ENCODE measurements at places on chromosomes 3 and 15. TPM values are rescaled to one million over a fixed set of nuclear protein-coding genes. Genes with fewer than 3 reads are reported as not detected.

Gene SATB1
- total RNA-seq = 7.4 TPM

DNA sequence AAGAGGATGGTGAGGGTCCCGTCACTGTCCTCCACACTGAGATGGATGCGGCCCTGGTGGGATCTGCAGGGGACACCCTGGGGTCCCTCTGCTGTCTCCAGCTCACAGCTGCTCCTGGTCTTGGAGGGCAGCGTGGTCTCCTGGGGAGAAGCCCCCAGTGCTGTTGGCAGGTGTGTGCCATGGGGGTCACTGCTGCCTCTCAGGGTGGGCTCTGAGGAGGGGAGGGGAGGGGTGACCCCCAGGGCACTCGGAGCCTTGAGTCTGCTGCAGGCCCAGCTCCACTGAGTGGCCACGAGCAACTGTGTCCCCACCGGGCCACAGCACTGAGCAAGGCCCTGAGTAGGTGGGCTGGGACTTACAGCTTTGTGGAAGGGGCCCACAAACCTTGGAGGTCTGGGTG is 34.7 kb downstream of the KLHL25 start:
- DNase-seq = no peak

Gene HOMER2
- total RNA-seq = 3.0 TPM

Gene ADIPOQ
- total RNA-seq = not detected

Gene SNTN
- 1.8 TPM for total RNA-seq

- DNase-seq = peak; percentile 49
Observed at GRCh38 chr3:197555281-197556261, at the start of gene BDH1. BDH1 (minus strand) TSS chr3:197555968; CDS start chr3:197546443, 9,525 bp downstream.

- no peak for DNase-seq
Observed at GRCh38 chr3:112776000-112776399, 70.7 kb downstream of the CD200R1L start.

Gene TF
- 1.5 TPM for total RNA-seq

Gene HDAC11
- total RNA-seq = 17.9 TPM

GRCh38 chr3:61531528-61531927 is 29.8 kb upstream of the PTPRG start:
- no peak for DNase-seq

Gene FOXL2
- total RNA-seq = 35.4 TPM

Gene CCR3
- total RNA-seq = not detected

- no peak for DNase-seq
Observed at GRCh38 chr3:56858331-56858730, 56.6 kb upstream of the ARHGEF3 start.

Gene B3GNT5
- 7.6 TPM for total RNA-seq

Gene ZNF502
- 6.1 TPM for total RNA-seq

Gene ERICH6
- total RNA-seq = 1.3 TPM

Gene HYAL1
- 3.5 TPM for total RNA-seq

- no peak for DNase-seq
Observed at GRCh38 chr15:51199541-51199940, 104.8 kb upstream of the TNFAIP8L3 start.

- DNase-seq = no peak
Observed at GRCh38 chr3:46719735-46720271, 2.1 kb upstream of the PRSS50 start.

DNA sequence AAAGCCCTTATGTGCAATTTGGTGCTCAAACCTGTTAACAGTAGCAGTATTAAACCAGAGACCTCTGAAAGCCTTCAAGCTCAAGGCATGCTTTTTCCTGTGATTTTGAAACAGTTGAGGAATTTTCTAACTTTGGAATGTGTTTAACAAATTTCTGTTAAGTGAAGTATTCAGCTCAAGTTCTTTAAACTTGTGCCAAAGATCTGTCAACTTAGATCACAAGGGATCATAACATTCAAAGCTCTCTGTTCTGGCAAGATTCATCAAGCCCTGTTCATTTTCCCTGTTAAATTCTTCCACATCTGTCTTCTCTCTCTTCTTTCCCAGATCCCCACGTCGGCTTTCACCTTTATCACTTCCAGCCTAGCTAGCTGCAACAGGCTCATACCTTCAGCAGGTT is 28.8 kb upstream of the RYK start:
- DNase-seq = no peak

Gene SERINC4
- total RNA-seq = not detected

DNA sequence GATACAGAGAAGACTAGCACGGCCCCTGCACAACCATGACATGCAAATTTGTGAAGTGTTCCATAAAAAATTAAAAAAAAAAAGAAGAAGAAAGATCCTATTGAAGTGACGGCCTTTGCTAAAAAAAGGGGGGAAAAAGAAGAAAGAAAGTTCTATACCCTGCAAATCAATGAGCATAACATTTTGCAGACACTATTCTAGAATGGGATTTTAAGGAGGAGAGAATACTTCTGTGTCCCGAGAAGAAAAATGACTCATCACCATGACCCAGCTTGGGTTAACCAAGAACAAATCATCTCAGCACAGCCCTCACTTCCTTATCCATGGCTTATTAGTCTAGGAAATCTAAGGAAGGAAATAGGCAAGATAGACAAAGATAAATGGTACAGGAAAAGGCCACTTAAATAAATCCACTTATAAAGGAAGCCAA is 7.4 kb upstream of the SH3BP5 start:
- DNase-seq = no peak

- no peak for DNase-seq
Observed at GRCh38 chr3:42694366-42694765, 8.2 kb downstream of the HHATL start.

Gene SLC15A2
- total RNA-seq = 0.61 TPM

- DNase-seq = no peak
Observed at GRCh38 chr3:129576514-129577352, 29.7 kb downstream of the PLXND1 start.

DNA sequence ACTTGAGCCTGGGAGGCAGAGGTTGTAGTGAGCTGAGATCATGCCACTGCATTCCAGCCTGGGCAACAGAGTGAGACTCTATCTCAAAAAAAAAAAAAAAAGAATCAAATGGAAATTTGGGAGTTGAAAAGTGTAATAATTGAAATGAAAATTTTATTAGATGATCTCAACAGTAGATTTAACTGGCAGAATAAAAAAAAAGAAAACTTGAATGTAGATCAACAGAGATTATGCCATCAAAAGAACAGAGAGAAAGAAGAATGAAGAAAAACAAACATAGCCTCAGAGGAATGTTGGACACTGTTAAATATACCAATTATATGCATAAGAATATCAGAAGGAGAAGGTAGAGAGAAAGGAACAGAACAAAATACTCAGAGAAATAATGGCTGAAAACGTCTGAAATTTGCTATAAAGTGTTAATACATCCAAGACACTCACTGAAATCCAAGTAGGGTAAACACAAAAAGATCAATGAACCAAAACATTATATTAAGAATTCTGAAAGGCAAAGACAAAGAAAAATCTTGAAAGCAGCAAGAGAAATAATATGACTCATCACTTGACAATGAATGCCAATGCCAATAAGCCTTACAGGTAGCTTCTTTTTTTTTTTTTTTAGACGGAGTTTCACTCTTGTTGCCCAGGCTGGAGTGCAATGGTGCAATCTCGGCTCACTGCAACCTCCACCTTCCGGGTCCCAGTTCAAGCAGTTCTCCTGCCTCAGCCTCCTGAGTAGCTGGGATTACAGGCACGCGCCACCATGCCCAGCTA is 14.6 kb upstream of the ELP6 start:
- DNase-seq = no peak

DNA sequence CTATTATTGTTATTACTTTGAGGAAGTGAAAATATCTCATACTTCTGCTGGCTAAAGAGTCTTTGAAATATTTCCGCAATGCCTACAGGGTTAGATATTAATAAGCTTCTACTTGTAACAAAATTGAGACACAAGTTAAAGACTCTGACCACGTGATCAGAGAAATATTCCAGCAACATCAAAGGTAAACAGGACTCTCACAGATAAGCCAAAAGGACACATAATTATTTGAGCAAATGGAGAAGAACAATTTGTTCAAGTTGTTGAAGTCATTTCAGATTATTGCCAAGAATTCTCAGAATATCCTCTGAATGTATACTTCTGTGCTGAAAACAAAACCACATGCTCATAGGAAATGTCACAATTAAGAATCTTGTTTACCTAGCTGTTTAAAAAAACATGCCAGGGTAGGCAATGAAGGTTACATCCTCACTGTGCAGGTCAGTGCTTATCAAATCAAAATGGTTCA is 225.8 kb upstream of the ALCAM start:
- no peak for DNase-seq

GRCh38 chr3:89252016-89252415 is 144.6 kb downstream of the EPHA3 start:
- no peak for DNase-seq

Gene RPL29
- 2,271 TPM for total RNA-seq

Gene PTPN9
- 31.0 TPM for total RNA-seq

Gene PIF1
- 1.4 TPM for total RNA-seq

Gene TRIM71
- not detected for total RNA-seq

DNA sequence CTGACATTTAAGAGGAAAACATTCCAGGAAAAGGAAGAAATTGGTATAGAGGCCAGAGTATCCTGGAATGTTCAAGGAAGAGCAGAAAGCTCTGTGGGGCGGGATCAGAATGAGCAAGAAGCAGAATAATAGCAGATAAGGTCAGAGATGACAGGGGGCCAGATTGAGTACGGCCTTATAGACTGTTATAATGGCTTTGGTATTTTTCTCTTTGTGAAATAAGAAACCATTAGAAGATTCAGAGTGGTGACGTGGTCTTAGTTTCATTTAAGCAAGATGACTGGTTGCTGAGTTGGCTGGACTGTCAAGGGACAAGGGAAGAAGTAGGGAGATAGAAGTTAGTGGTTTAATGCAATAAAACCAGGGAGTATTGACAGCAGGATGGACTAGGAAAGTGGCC is 218.3 kb upstream of the SOX2 start:
- no peak for DNase-seq

Gene CPLX3
- not detected for total RNA-seq

- no peak for DNase-seq
Observed at GRCh38 chr15:60526127-60526616, 47.2 kb upstream of the ICE2 start.

DNA sequence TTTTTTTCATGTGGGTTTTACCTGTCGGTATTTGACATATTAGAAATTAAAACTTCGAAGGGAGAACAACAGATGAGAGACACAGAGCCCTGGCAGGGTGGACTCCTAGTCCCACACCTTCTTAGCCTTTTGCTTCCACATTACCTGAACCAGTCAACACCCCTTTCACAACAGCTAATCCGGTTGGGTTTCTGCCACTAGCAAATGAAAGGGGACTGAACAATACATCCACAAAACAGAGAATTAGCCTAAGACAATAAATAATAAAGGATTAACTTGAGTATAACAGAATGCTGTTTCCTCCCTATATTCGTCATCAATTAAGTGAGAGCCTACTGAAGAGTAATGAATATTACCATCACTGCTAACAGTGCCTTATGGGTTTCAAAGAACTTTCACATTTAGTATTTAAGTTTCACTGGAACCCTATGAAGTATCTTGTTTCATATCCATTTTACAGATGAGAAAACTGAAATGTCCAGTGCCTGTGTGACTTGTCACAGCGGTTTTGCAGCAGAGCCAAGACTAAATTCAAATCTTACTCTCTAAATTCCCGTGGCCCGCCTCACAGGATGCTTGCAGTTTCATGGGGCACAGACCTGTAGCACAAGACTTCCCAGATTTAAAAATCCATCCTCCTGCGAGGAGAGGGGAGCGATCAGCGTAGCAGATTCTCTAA is 1.0 kb upstream of the RAB8B start:
- DNase-seq = no peak

- no peak for DNase-seq
Observed at GRCh38 chr15:75064846-75065245, 41.5 kb downstream of the PPCDC start.

- no peak for DNase-seq
Observed at GRCh38 chr3:190575437-190576185, 61.7 kb downstream of the IL1RAP start.

DNA sequence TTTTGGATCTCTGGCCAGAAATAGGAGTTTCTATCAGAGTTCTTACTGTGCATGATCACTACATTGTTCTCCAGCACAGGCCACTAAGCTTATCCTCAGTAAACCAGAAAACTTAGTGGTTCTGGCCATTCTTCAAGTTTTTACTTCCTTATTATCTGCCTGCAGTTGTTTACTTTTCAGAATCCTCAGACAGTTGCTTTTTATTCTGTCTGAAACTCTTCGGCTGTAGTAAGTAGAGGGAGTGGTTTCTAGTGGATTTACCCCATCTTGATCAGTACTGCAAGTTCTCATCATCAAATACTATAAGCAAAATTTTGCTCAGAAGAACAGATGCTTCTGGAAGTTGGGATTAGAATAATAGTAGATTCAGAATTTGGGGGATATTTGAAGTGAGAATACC is 193.0 kb upstream of the RARB start:
- no peak for DNase-seq

GRCh38 chr3:146249921-146250320 is 984 bp downstream of the PLSCR4 start:
- no peak for DNase-seq

DNA sequence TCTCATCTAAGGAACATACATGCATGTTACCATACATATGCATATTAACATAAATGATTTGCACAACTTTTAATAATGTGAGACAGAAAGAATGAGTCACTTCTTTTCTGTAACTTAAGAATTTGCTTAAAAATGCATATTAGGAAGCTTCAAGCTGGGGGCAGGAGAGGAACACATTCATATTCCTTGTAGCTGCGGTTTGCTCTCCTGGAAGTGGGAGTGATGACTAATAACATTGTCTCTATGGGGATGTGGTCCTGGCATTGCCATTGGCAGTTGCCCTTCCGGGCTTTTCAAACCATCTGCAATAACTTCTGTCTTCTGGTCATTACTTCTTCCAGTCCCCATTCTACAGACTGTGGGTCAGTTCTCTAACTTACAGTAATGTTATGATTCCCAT is 15.6 kb downstream of the CHST2 start:
- no peak for DNase-seq

- peak; percentile 54 for DNase-seq
Observed at GRCh38 chr15:70762469-70763119, 764 bp downstream of the UACA start.

Gene GNAT1
- total RNA-seq = not detected

- no peak for DNase-seq
Observed at GRCh38 chr3:110869736-110870135, 201.9 kb upstream of the NECTIN3 start.

- no peak for DNase-seq
Observed at GRCh38 chr3:8492744-8493511, 8.7 kb upstream of the LMCD1 start.

Gene HTR3E
- total RNA-seq = not detected

- no peak for DNase-seq
Observed at GRCh38 chr15:59701880-59702279, 12.8 kb upstream of the BNIP2 start.

- no peak for DNase-seq
Observed at GRCh38 chr15:78006567-78007205, 70.8 kb downstream of the TBC1D2B start.

DNA sequence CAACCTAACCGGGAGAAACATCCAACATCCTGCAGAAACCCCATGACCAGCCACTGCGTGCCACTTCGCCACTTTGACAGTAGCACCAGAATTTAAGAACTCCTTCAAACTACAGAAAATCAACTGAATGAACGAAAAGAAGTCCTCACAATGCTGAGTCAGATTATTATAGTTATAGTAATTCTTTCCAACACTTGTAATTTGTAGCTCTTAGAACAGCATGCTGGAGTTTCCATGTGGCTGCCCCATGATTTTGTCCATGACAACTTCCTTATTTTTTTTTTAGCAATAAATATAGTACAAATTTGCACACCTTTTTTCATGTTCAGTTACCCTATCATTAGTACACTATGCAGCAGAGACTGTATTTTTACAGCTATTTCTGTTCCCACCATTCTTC is 26.1 kb upstream of the SSR3 start:
- no peak for DNase-seq

- no peak for DNase-seq
Observed at GRCh38 chr3:37024092-37024491, 30.8 kb downstream of the MLH1 start.

All from ovary (tissue), 10 donors.